Daoy (cell line): ENCODE measurements at places on chromosomes 5 and 9.

GRCh38 chr9:80873861-80874260, 815.5 kb downstream of the TLE1 start:
- DNase-seq: no peak

- DNase-seq: no peak
Measured at GRCh38 chr5:115532517-115532916, 12.1 kb downstream of the FEM1C start.

GRCh38 chr5:77418162-77418561, 74.0 kb downstream of the WDR41 start:
- DNase-seq: no peak

GRCh38 chr5:10442576-10442975, 897 bp downstream of the ROPN1L start:
- no peak for DNase-seq
